Effector CD4-positive, alpha-beta T cell (primary cell): ENCODE measurements at places on chromosomes 2 and 18.

- DNase-seq: no peak
Measured at GRCh38 chr2:178265851-178266250, 71.5 kb downstream of the OSBPL6 start.

- DNase-seq: no peak
Measured at GRCh38 chr2:134771313-134771801, 52.6 kb upstream of the TMEM163 start.

GRCh38 chr2:48733067-48733503 lies 22.4 kb downstream of the LHCGR start:
- no peak for DNase-seq

DNA sequence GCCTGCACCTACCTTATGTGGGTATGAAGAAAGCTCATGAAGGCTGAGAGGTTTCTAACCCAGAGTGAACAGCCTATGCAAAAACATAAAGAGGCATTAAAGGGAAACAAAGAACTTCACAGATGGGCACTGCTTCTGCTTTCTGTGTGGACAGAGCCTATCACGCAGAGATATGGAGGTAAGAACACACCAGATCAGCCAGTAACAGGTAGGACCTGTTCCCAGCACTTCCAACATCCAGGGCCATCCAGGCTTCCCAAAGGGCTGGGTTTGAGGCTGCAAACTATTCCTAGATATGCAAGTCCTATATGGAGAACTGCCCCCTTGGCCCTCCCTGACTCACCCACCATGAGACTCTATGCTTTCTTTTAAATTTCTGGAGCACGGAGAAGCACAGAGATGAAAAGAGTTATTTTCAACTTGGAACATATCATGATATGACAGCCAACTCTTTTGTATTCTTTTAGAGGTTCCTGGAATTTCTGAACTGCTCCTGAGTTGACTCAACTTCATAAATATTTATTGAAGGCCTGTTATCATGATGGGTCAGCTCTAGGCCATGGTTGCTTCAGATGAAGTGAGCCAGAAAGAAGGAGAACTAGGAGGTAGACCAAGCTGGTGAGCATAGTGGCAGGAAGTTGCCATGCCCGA lies 77.4 kb upstream of the PPP1CB start:
- no peak for DNase-seq
